ENCODE measurements at places on chromosomes 3 and 15.

DNA sequence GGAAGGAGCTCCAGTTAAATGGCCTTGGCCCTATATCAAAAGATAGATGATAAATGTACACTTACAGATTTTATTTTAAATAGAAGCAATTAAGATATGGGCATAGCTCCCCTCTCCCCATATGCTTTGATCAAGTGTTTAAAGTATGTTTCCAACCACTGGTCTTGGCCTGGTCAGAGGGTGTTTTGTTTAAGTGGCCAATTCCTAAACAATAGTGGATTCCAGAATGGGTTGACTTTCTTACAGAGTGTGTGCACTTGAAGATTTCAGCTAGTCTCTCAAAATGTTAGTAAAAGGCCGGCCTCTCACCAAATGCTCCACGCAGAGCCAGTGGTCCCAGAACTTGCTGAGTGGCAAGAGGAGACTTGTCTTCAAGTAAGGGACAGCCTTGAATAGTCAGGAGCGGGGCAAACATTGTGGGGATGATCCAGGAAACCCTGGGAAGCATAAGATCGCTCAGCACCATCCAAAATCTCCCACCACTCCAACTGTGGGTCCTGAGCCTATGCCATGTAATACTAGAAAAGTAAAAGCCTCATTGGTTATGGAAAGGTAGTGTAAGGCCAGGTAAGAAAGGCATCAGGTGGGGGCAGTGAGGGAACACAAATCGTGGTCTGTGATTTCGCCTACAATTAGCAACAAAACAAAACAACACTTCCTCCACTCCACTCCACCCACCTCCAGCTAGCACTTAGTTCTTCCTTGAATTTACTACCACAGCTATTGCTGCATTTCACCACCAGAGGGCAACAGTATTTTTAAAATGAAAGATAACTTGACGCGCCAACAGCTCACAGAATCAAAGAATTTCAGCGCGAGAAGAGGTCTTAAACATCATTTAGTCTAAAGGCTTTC lies 4.8 kb downstream of the RARRES1 start:
- DNase-seq: peak; percentile 91

- DNase-seq: no peak
These were observed 167.3 kb downstream of the BCHE start for GRCh38 chr3:165669967-165670366.

GRCh38 chr3:179016979-179017670 lies 54.5 kb downstream of the ZMAT3 start:
- DNase-seq: no peak

- no peak for DNase-seq
These were observed 23.7 kb downstream of the ESYT3 start for GRCh38 chr3:138457863-138458735.

DNA sequence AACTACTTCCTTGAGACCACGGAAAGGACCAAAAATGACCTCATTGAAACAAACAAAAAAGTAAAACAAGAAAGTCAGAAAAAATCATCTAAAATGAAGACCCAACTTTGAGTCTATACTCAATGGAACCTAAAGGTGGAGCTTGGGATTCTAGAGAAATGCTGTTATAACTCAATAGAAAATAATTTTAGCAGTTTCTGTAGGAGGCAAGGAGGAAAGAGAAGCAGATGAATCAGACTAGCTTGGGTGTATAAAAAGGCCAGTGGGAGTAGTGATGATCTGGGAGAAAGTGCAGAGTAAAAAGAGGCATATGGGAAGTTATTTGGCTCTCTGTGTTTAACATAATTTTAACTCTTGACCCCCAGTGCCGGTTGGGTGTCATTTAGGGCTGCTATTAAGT lies 94.4 kb downstream of the TMCO5A start:
- DNase-seq: peak; percentile 75

- peak; percentile 90 for DNase-seq
These were observed 31.6 kb downstream of the ZDHHC19 start for GRCh38 chr3:196179380-196180308.

DNA sequence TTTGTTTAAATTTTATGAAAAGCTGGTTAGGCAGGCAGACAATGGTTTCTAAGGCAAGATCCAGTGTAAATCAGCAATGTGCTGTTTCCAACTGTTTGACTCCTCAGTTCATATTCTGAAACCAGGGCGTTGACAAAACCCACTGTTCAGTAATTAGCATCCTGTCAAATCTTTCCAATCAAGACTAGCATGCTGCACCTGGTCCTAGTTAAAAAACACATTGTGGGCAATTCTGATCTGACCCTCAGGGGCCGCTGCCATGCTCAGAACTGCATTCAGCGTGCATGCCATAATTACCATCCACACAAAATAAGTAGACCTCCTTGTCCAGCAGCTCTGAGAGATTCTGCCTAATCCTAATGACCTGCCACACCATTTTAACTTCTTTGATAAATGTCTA lies 20.9 kb upstream of the RBP1 start:
- DNase-seq: no peak

GRCh38 chr3:14142567-14143270 lies 17.9 kb downstream of the TMEM43 start:
- DNase-seq: no peak

GRCh38 chr15:97962263-97962662 lies 1.8 kb downstream of the ARRDC4 start:
- DNase-seq: no peak

- DNase-seq: no peak
These were observed 659 bp upstream of the MYH15 start for GRCh38 chr3:108511055-108511454.

- DNase-seq: peak; percentile 90
These were observed 21.4 kb downstream of the ROPN1B start for GRCh38 chr3:125990253-125990970.

DNA sequence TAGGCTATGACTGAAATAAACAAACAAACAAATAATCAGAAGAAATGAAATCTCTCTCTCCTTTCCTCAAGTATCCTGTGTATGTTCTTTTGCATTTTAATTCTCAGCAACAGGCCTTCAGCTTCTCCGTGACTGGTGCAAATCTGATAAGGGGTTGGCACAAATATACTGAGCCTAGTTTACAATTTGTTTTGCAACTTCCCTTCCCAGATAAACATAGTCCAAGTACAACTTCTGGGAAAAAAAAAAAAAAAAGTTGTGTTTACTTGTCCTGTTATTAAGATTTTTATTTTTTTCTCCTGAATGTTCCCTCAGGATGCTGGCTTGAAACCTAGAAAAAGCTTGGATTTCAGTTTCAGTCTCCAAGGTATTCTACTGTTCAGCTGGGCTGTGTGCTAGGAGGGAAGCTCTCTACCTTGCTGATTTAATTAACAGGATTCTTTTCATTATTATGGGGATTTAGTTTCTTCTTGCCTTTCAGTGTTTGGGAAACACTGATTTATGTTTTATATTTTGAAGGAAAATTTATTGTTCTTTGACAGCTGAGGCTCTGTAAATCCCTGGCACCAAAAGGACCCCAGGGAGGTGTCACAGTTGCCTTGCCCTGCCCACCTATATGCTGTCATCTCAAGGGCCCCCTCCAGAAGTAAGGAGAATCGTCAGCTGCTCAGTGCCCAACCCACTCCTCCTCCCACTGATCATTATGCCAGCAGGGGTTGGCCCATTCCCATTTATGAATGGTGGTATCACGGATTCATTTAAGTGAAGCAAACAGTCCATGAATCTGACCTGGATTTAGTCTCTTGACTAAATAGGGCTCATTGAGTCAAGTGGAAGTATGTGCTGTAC lies 185.2 kb downstream of the MEIS2 start:
- no peak for DNase-seq

GRCh38 chr3:195086341-195086740 lies 184.6 kb downstream of the XXYLT1 start:
- DNase-seq: no peak

DNA sequence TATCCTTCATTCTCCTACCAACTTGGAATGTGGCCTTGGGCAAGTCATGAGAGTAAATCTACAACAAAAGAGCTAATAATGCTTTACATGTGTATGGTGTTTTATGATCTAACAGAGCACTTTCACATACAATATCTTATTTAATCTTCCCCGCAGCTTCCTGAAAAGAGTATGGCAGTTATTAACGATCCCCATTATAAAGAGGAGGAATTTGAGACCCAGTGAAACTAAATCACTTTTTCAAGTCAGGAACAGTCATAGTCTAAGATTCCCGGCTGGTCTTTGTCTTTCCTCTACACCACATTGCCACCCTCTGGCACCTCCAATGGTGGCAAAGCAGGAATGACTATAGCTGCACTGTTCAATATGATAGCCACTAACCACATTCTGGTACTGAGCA lies 69.7 kb upstream of the CMSS1 start:
- DNase-seq: no peak

GRCh38 chr3:114427285-114428043 lies 133.6 kb downstream of the TIGIT start:
- DNase-seq: no peak

GRCh38 chr3:45817831-45818522 lies 21.6 kb upstream of the SLC6A20 start:
- no peak for DNase-seq

GRCh38 chr3:99850608-99851007 lies 32.9 kb downstream of the CMSS1 start:
- peak; percentile 17 for DNase-seq

DNA sequence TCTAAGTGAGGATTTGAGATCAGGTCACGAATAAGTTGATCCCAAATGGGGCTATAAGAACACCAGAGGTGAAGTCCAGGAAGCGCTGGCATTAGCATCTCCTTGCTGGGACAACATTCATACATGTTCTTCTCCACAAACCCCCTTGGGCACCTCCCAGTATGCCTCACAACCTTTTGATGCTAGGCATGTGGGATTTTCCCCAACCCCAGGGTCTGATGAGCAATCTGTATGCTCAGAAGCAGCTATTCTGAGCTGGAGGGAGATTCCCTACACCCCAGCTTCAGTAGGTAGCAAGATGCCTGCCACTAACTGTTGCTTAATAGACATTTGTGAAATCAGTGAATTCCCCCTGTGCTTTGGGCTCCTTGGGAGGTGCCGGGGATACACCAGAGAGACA lies 32.2 kb downstream of the SLC6A11 start:
- DNase-seq: peak; percentile 22

GRCh38 chr15:84947947-84948830 lies 33.5 kb upstream of the PDE8A start:
- peak; percentile 56 for DNase-seq

DNA sequence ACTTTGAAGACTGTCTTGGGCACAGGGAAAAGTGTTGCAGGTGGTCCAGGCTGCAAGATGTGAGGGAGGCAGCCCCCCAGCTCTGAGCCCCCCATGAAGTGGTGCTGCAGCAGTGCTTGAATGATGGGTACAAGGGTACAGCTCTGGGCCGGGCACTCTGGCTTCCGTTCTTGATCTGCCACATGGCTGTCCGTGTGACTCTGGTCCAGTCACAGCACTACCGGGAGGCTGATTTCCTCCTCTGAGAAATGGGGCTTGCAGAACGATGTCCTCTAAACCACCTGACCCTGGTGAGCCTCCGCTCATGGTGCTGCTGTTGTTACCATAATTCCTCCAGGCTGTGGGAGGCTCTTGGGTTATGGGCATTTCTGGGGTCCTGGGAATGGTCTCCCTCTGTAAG lies 75.1 kb downstream of the FBLN2 start:
- no peak for DNase-seq

DNA sequence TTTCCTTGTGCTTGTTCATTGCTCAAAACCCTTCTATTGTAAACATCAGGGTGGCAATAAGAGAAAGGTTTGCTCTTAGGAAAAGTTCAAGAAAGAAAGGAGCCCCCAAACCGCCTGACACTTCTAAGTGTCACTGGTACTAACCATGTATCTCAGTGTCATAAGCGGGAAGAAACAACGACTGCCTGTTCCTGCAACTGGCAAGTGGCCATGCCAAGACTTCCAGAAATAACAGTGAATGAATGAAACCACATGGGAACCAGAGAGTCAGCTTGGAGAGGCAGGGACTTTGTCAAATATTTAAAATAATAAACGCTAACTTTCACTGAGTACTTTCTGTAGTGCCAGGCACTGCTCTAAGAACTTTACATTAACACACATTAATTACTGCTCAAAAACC lies 1.1 kb downstream of the PLSCR2 start:
- no peak for DNase-seq

GRCh38 chr3:152428577-152428976 lies 159.8 kb downstream of the MBNL1 start:
- no peak for DNase-seq

DNA sequence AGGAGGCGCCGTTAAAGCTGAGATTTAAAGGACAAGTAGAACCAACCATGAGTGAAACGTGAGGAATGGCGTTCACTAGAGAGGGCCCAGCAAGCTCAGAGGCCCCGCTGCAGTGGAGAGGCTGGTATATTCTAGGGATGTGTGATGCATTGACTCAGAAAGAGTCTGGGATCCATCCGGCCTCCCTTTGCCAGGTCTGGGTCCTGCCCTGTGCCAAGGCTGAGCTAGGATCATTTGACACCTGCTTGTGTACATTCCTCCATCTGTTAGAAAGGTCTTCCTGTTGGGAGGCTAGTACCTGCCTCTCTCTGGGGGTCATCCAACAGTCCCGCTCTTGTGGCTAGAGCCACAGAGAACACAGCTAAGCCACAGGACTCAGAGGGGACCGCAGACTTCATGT lies 28.4 kb downstream of the CA12 start:
- no peak for DNase-seq
